ENCODE measurements at places on chromosomes 16 and 17.

DNA sequence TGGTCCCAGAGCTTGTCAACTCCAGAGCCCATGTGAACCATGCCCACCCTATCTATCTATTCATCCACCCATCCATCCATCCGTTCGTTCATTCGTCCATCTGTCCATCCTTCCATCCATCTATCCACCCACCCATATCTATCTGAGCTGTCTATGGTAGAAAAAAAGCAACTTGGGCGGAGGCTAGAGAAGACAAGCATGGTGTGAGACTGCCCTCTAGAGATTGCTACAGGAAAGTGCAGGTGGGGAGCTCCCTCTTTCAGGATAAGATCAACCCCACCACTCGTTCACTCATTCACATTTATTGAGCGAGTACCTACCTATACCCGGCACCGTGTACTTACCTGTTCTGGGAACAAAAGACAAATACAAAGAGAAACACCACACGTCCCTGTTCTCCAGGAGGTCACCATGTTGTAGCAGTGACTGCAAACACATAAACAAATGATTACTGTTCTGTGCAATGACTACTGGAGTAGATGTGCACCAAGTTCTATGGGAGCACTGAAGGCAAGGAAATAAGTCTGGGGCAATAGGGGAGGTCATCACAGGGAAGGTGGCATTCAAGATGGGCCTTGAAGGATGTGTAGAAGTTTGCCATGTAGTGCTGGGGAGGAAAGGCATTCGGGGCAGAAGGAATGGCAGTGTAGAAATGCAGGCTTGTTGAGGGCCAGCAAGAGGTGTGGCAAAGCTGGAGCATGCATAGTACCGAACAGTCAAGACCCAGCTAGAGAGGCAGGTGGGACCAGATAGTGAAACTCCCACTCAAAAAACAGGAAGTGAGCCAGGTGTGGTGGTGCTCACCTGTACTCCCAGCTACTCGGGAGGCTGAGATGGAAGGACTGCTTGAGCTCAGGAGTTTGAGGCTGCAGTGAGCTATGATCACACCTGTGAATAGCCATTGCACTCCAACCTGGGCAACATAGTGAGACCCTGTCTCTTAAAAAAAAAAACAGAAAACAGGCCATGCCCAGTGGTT, 13.4 kb upstream of the ATP5MC1 start:
- peak; percentile 29 for DNase-seq

DNA sequence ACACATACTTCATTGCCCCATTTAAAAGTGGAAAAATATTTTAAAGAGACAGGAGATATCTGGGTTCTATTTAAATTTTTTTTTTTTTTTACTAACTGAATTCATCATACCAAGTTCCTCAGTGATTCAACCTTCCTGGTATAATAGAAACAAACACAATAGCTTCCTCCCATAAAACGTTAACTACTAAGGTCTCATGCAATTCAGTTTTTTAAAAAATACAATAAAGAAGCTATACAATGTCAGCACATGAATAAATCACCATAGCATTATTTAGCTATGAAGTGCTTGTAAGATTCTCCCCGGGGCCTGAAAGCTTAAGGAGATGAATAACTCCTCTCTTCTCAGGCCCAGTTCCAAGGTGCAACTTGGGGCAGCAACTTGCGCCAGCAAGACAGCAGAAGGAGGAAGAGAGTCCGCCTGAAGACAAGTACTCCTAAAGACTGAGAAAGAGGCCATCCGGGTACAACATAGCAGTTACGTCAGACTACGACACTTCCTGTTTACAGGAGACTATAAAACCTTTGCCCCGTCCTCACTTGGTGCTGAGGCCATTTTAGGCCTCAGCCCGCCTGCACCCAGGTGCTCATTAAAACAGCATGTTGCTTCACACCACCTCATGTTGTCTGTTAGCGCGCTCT, 81.5 kb downstream of the MYO1D start:
- no peak for DNase-seq

DNA sequence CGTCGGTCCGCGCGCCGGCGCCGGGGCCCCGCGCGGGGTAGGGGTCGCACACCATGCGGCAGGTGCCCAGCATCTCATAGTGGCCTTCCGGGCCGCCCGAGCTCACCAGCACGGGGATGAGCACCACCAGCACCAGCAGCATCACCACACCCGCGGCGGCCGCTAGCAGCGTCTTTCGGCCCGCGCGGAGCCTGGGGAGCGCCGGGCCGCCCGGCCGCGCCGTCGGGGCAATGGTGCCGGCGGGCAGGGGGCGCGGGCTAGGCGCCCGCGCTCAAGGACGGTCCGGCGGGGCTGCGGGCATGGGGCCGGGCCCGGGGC, 237 bp downstream of the C1QL1 start:
- no peak for DNase-seq

DNA sequence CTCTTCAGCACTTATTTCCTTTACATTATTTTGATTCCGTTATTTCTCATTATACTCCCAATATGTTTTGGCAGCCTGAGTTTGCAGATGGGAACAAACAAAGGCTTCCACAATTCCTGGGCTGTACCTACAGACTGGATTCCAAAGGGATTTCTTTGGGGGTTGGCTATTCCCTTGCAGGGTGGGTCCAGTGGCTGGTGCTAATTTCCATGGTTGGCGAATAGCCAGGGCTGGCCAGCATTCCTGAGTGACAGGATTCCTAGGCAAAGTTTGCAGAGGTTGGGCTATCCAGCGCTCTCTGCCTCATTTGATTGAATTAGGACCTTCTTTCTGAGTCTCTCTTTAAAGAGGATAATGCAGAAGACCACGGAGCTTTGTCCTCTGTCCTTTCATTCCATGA, 207.4 kb downstream of the MAF start:
- no peak for DNase-seq

GRCh38 chr16:2867987-2868789, 10.2 kb upstream of the PRSS22 start:
- DNase-seq: peak; percentile 91

- no peak for DNase-seq
Measured at GRCh38 chr17:80565343-80566053, 20.9 kb downstream of the RPTOR start.

DNA sequence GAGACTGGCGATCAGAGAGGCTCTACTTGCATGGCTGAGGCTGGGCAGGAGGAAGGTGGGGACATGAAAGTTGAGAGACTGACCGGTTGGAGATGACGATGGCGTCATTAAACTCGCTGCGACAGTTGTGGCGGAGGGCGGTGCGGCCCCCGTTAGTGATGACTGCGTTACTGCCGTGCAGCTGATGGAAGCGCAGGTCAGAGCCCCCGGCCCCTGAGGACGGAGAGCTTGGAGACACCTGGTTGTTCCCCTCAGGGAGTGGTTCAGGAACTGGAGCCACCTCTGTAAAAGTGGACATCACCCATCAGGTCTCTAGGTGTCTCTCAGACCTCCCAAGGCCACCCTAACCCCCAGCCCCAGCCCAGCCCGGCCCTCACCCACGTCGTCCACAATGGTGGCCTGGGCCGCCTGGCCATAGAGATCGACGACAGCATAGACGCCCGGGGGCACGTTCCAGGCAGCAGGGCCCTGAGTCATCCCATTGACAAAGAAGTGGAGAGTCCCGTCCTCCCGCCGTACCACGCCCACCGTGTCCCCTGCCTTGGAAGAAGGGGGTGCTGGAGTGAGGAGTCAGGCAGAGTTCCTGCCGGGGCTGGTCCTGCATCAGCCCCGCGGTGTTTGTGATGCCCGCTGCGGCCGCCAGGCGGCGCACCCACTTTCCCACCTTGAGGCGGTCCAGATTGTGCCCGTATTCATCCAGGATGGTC, 5.3 kb downstream of the NEURL4 start:
- peak; percentile 57 for DNase-seq

GRCh38 chr16:70678121-70678897, 7.5 kb downstream of the MTSS2 start:
- DNase-seq: no peak

- DNase-seq: no peak
Measured at GRCh38 chr17:81191116-81191515, 25.1 kb upstream of the AATK start.

GRCh38 chr17:19347323-19348080, 15.0 kb downstream of the B9D1 start:
- DNase-seq: no peak

GRCh38 chr17:67477687-67478086, 100.6 kb downstream of the PITPNC1 start:
- DNase-seq: peak; percentile 39

- no peak for DNase-seq
Measured at GRCh38 chr16:47079860-47080259, 63.9 kb downstream of the NETO2 start.

GRCh38 chr16:1152123-1152638, 725 bp upstream of the CACNA1H start:
- DNase-seq: peak; percentile 37

DNA sequence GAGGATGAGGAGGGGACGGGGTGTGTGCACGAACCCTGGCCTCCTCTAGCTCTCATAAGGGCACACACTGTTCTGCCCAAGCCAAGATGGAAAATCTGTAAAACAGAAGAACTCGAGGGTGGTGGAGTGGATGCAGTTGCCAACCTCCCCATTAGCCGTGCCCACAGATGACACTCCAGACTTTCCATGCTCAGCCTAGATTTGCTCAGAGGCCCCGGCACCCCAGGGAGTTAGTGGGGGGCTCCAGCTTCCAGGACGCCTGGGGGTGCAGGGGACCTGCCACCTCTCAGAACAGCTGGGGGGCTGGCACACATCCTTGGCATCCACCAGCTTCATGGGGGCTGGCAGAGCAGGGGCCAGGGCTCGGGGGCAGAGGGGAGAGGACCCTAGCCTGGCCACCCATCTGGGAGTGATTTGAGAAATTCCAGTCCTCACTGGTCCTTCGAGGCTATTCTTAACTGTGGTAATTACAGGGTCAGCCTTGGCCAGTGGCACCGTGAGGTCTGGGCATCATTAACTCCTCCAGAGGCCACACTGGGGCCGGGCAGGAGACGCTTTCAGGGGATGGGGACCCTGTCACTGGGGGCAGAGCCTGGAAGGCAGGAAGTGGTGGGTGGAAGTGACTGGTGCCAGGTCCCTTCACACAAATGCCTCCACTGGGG, 14.3 kb downstream of the VASN start:
- no peak for DNase-seq

- DNase-seq: no peak
Measured at GRCh38 chr17:31789707-31790505, 69.1 kb downstream of the COPRS start.

DNA sequence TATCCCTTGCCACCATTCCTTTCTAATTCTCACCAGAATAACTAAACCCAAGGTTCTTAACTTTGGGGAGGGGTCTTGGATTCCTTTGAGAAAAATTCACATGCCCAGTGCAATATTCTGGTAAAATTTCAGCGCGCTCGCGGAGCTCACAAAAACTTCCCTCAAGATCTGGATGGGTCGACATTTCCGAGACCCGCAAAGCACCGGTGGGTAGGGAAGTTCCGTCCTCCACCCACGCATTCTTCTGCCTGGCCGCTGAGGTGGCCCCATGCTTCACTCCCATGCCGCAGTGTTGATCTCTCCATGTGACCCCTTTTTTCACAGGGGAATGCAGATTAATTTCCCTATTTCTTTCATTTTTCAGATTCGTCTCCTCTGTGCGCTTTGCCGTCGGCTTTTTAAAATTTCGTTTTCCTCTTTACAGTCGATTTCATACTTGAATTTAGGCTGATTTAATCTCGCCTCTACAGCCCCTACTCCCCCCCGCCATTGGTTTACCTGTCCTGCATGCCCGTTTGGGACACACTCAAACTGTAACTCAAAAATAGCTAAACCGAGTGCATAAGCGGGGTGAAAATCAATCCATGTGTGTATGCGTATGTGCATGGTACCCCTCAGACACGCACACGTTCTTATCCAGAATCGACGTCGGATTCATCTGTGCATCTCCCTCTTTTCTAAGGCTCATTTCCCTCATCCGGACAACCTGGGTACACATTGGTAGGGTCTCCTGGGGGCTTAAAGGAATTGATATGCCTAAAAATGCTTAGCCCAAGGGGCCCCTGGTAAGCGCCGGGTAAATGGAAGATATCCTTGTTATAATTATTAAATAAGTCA, 1.4 kb upstream of the SP6 start:
- no peak for DNase-seq

DNA sequence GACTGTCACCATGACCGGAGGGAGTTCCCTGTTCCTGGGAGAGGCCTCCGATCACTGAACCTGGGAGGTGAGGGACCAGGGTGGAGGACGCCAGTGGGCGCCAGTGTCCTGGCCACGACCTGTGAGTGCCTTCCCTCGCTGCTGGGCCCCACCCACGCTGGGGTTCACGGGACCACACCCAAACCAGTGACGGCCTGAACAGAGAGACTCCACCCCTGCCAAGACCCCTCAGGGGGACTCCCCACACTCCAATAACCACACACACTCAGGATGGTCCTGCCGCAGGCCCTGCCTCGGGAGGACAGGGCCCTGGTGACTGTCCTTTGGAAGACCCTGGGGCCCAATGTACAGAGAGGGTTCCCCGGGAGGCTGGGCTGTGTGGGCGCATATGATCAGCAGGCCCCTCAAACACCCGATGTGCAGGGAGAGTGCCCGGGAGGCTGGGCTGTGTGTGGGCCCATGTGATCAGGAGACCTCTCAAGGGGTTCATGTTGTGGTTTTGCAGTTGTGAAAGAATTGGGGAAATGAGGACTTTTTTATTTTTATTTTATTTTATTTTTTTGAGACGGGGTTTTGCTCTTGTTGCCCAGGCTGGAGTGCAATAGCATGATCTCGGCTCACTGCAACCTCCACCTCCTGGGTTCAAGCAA, 26.6 kb downstream of the TPSD1 start:
- DNase-seq: no peak

All from activated effector memory CD4-positive, alpha-beta T cell treated with Interleukin-2 at 50 U/mL for 16 hours (primary cell).